ENCODE measurements at places on chromosomes 4 and X.

- no peak for DNase-seq
These were observed 15.0 kb upstream of the ELF4 start for GRCh38 chrX:130125091-130125874.

DNA sequence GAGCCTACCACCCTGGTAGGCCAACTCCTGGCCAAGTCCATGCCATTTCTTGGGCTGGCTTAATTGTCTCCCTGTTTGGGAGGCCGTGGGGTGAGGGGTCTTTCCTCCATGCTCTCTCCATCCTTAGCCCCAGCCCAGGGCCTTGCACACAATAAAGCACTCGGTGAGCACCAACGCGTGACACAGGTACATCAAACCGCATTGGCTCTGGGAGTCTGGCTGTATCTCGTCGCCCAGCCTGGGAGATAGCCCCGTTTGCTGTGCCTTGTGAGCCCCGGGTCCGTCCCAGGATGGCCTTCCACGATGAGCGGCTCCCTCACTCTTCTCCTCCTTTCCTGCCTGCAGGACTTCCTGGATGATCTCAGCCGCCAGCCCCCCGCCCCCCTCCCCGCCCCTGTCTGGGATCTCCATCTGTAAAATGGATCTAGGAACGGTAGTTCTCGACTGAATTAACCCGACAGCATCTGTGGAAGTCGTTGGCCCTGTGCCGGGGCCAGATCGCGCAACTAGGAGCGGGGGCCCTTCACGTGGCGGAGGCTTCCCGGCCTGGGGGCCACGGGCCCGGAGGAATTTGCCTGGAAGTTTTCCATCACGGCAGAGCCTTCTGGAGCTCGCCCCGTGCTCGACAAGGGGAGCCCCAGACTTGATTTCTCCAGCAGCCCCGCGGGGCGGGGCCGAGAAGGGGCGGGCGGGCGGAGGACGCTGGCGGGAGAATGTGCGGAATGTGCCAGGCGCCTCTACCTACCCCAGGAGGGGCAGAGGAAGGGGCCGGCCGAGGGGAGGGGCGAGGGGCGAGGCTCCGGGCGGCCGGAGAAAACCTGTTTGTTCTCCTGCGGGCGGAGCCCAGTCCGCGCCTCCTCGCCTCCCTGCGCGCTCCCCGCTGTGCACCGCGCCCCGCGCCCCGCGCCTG, at the start of gene ZNF185:
ZNF185 (plus strand) TSS at position 846 of the 910 bp plus-strand sequence. CDS start 16,423 bp downstream, outside the sequence.
- no peak for DNase-seq

GRCh38 chr4:77697860-77698590, 92.4 kb downstream of the CXCL13 start:
- peak; percentile 44 for DNase-seq

GRCh38 chr4:37639551-37640285, 46.5 kb downstream of the RELL1 start:
- DNase-seq: no peak

DNA sequence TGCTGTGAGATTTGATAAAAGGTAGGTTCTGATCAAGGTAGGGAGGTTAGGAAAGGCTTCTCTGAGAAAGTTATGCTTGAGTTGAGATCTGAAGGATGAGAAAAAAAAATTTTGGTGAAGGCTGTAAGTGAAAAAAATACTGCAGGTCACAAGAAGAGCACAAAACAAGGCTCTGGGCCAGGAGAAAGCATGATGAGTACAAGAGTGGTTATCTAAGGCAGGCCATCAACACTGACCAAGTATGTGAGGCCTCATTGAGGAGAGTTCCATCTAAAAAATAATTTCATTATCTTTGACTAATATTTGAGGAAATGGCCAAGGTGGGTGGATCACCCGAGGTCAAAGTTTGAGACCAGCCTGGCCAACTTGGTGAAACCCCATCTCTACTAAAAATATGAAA, 71.6 kb upstream of the SLC4A4 start:
- no peak for DNase-seq

DNA sequence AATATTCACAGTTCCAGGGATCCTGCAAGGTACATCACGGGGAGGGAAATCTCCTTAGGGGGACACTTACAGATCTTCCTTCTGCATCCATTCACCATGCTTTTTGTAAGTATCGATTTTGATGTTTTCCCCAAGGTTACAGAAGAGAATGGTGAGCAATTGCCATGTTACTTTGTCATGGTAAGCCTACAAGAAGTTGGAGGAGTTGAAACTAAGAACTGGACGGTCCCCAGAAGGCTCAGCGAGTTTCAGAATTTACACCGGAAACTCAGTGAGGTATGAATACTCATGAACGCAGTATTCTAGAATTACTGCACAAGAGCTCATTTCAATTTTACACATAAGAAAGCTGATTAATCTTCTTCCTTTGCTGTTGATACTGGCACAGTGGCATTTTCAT, 53.9 kb downstream of the LRP2BP start:
- DNase-seq: no peak

GRCh38 chrX:131704136-131704695, 160.3 kb downstream of the OR13H1 start:
- no peak for DNase-seq

- no peak for DNase-seq
These were observed 28.3 kb downstream of the OCRL start for GRCh38 chrX:129568349-129568748.

- no peak for DNase-seq
These were observed 111.4 kb downstream of the VSIG4 start for GRCh38 chrX:65928522-65928921.

GRCh38 chrX:113770806-113771205, 813.1 kb upstream of the HTR2C start:
- DNase-seq: no peak

Measured in NB4 (cell line).